ENCODE measurements at places on chromosomes 6 and 20.

DNA sequence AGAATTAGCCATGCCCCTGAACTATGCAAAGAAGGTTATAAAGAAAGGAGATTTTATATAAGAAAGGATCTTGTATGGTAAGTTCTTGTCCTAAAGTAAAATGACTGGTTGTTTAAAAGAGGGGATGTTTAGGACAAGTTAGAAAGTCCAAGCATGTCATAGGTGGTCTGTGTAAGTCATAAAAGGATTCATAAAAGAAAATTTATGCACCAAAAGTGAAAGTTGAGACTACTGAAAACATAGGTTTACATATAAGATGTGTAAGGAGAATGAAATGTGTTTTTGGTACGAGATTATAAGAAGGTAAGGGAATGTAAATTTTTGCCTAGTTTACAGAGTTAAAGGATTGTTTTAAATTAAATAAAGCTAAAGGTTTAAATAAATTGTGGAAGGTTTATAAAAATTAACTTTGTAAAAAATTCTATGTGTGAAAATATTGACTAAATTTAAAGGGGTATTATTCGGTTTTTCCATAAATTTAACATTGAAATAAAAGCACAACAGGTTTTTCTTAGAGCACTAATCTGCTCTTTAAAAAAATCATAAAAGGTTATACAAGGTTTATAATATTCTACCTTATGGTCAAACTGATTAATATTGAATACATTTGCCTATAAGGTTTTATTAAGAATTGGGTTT is 93.6 kb upstream of the UST start:
- peak; percentile 19 for DNase-seq

- no peak for DNase-seq
These were observed 101.6 kb upstream of the TMEM30A start for GRCh38 chr6:75386050-75386770.

DNA sequence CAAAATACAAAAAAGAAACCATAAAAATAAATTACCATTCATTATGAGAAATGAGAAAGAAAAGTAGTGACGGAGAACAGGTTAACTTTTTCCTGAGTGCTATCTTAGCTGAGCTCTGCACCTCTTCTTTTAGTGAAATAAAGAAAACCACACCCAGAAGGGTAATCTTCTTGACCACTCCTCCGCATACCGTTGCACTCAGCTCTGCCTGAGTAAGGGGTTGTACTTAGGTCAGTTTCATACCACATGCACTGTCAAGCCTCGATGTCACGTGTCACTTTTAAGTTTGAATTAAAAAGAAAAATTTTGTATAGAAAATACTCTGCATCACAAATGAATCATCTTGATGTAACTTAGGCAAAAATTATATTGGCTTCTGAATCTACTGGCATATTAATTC is 2.8 kb downstream of the EZR start:
- no peak for DNase-seq

- DNase-seq: no peak
These were observed 1.1 kb downstream of the NT5DC1 start for GRCh38 chr6:116101790-116102189.

DNA sequence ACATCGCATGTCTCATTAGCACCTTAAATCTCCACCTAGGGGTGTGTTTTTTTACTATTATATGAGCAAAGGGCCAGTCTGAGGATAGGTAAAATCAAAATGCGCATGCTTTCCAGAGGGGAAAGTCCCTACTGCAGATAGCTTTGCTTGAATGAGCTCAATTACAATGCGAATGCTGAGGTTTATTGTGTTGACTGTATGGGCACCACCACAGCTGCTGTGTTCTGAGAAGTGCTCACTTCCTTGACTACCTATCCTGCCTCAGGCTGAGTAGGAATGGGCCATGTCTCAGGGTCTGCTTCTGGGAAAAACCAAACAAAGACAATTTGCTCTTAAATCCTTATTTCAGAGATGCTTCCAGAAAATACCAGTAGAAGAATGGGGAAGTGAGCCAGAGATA is 36.6 kb downstream of the MOCS1 start:
- no peak for DNase-seq

Data from HCT116 (cell line).